Activated naive CD4-positive, alpha-beta T cell treated with Interleukin-2 at 50 U/mL for 16 hours (primary cell): ENCODE measurements at places on chromosomes 3 and 15.

- no peak for DNase-seq
Observed at GRCh38 chr15:42285034-42285433, 11.8 kb upstream of the TMEM87A start.

GRCh38 chr3:153319705-153320554, 157.9 kb downstream of the RAP2B start:
- DNase-seq, result no peak

GRCh38 chr3:110758208-110758607, 313.4 kb upstream of the NECTIN3 start:
- no peak for DNase-seq

- DNase-seq, result no peak
Observed at GRCh38 chr3:174062923-174063322, 665.4 kb downstream of the NLGN1 start.

DNA sequence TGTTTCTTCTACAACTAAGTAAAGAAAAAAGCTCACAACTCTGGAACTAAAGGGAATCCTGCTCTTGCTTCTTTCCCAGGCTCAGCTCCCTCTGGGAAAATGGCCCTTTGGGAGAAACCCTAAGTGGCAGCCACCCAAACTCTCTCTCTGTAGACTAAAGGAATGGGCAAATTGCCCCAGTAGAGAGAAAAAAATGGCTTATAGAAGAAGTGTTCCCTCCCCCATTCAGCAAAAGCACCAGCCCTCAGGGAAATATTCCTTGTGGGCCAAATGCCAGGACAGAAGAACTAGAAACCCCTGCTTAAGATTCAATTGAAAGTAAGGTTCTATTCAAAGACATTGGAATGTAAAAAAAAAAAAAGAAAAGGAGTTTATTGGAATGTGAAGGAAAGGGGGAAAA, 603.7 kb upstream of the ALCAM start:
- DNase-seq, result no peak

DNA sequence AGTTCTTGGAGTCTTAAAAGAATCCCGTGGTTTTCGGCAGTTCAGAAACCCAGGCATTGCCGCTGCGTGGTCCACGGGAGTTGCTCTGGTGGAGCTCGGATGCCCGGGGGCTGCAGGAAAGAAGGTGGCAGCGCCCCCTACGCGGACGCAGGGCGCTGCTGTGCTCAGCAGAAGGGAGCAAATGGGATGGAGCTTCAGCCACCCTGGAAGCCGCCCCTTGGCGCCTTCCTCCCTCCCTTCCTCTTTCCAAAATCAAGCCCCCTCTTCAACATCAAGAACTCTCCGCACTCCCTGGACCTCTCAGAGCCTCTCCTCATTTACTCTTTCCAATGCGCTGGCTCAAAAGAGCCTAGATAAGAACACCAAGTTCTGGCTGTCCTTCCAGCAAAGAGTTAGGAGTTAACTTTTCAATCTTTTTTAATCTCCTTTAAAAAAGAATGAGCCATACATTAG, 880 bp upstream of the CHRNA7 start:
- DNase-seq, result no peak

DNA sequence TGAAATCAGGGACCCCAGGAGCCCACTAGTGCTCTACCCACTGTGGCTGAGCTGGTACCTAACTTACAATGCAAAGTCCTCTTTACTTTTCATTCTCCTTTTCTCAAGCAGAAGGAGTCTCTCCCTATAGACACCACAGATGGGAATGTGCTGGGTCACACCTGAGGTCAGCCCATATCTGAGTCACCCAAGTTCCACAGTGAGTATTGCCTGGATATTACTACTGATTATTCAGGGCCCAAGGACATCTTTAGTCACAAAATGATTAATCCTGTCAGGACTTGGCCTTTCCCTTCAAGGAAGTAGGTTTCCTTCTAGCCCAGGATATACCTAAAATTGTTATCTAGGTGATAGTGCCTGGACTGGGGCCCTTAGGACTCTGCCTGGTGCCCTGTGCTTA, 1305.2 kb downstream of the SI start:
- DNase-seq, result no peak
